ENCODE measurements at places on chromosomes 1 and 21.

DNA sequence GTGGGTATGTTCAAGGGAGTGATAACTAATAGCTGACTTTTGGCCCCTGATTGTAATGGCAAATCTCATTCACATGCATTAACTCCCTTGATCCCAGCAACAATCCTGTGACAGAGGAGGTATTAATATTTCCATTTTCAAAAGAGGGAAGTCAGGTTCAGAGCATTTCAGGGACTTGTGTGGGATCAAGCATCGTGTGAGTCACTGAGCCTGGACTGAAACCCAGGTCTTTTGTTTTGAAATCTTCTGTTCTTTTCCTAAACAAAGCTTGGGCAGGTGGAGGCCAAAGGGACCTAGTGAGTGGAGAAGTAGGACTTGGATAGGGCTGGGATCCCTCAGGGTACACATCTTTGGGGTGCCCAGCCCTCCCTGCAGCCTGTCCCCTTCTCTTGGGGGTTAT is 37.9 kb downstream of the ETNK2 start:
- DNase-seq = no peak

DNA sequence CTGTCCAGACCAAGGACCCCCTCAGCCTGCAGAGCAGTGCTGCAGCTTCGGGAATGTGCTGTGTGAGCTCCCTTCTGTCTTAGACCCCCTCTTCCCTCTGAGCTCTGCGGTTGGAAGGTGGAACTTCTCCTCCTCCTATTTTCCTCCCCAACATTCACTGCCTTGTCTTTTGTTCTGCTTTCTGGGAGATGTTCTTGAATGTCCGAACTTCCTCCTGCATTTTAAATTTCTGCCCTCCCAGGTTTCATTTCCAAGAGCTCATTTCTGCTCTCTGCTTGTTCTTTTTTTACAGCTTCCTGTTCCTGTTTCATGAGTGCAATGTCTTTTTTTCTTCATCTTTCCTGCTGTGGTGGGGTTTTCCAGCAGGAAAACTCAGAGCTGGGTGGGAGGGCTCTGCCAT is 29.3 kb downstream of the RRP1 start:
- DNase-seq = no peak

DNA sequence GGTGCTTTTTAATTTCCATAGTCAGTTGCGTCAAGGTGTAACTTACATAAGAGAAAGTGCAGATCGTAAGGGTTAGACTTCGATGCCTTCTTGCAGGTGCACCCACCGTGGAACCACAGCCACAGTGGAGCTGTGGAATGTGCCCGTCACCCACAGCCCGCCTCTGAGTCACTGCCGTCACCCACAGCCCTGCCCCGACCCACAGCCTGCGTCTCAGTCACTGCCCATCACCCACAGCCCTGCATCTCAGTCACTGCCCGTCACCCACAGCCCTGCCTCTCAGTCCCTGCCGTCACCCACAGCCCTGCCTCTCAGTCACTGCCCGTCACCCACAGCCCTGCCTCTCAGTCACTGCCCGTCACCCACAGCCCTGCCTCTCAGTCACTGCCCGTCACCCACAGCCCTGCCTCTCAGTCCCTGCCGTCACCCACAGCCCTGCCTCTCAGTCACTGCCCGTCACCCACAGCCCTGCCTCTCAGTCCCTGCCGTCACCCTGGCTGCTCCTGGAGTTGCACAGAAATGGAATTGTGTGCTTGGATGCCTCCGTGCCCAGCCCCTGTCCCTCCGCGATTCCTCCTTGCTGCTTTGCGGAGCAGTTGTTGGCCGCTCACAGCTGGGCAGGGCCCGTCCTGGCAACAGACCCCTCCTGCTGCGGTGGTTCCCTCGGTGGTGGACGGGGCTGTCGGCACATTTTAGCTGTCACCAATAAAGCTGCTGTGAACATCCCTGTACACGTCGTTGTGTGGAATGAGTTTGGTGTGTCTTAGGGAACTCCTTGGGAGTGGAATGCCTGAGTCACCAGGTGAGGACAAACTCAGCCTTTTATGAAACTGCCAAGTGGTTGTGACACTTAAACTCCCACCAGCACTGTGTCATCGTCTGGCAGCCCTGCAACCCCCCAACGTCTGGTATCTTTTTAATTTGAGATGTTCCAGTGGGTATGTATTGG is 44.9 kb upstream of the COL6A2 start:
- DNase-seq = no peak

- DNase-seq = no peak
Observed at GRCh38 chr1:24986372-24986965, 56.4 kb upstream of the RUNX3 start.

- no peak for DNase-seq
Observed at GRCh38 chr1:185573677-185574076, 160.5 kb upstream of the HMCN1 start.

DNA sequence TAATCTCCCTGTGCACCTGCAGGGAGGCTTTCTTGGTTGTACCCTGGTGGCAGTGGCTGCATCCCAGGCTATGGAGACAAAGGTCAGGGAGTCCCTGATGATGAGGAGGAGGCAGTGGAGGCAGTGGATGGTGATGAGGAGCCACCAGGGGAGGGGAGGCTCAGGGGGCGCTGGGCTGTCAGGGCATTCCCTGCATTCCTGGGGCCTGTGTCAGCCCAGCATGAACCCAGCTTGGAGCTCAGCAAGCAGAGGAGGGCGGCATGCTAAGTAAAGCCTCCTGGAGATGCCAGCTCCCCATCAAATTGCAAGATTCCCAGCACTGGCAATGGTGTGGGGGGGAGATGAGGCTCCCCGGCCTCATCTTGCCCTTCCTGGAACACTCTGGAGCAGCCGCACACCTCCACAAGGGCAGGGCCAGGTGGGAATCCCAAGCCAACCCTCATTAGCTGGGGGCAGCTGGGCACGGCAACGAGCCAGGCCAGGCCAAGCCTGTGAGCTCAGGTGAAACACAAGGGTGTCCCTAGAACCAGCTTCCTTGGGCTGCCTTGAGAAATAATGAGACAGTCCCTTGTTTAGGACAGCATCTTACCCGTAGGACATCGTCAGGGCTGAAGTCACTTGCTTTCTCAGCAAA is 469.5 kb downstream of the MATN1 start:
- DNase-seq = peak; percentile 84

GRCh38 chr1:11340233-11340632 is 67.2 kb downstream of the UBIAD1 start:
- no peak for DNase-seq

GRCh38 chr1:147620543-147620942 is 49.8 kb downstream of the ACP6 start:
- no peak for DNase-seq

GRCh38 chr1:119565131-119565772 is 58.2 kb downstream of the HSD3B1 start:
- DNase-seq = no peak

DNA sequence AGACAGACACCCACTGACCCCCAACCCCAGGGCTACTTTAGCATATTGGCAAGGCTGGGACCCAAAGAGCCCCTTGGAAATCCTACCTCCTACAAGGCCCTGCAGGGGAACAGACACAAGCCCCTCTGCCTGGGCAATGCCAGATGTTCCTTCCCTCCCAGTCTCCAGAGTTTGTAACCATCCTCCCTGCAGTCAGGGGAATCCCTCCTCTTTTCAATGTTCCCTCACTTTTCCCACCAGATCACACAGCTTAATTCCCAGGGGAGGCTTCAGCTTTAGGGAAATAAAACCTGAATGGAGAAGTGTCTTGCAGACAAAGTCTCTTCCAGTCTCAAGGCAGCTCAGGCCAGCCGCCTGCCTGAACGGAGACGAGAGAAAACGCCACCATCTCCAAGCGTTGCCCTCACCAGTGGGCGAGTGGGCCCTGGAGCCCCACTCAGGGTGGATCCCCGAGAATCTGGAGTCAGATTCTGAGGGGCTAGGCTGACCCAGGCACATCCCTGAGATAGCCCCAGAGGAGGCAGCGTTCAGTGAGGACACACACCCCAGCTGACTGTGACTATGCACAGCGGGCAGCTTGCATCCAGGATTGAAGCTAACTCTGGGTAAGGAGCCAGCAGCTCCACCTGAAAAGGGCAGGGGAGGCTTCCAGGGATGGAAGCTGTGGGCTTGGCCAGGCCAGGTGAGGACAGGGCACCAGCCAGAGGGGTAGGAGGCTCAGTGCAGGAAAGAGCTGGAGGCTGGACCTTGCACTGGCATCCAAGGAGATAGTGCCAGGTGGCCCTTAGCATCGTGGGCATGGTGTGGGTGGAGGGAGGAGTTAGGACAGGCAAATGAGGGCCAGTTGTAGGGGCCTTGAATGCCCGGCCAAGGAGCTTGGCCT is 44.0 kb upstream of the ZC3H12A start:
- DNase-seq = no peak

DNA sequence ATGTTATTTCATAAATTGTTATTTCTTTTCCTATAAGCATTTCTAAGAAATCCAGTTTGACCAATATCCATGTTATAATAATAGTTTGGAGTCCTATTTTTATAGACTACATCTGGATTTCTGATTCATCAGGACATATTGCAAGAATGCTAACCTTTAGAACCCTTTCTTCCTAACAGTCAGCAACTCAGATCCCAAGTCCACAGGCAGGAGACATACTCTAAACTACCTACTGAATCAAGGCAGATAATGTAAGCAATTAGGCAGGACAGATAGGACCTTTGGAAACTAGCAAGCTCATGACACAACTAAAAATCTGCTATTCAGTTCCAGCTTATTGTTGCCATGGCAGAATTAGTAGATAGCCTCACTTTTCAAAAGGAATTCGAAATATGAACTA is 104.1 kb downstream of the DENND1B start:
- DNase-seq = no peak

Measured in endodermal cell (in vitro differentiated cells).